Cortex of kidney (tissue), 1 donor: ENCODE measurements at places on chromosomes 1 and 21.

DNA sequence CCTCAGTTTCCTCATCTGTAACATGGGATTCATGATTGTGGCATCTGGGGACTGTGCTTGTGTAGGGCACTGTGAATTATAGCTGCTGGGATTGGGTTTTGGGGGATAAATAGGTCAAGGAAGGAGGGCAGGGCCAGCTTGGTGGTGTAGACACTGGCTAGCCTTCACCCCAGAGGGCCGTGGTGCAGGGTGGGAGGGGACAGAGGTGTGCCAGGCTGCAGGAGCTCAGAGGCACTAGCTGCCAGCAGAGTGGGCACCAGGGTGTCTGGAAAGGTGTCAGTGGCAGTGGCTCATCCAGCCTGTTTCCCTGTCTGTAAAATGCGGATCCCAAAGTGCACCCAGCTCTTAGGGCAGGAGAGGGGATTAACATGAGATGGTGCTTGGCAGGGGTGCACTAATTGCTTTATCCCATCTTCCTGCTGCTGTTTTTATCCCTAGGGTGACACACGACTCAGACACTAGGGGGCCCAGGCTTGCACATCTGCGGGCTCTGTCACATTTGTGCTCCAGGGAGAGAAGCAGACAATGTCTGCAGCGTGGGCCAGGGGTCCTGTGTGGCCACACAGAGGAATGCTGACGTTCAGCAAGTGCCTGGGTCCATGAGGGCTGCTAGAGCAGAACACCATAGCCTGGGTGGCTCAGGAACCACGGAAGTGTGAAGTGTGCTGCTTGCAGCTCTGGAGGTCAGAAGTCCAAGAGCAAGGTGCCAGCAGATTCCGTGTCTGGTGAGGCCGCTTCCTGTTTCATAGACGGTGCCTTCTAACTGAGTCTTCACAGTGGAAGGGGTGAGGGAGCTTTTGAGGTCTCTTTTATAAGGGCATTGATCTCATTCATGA is 19.3 kb downstream of the OBSCN start:
- no peak for DNase-seq

- no peak for DNase-seq
Measured at GRCh38 chr1:114270282-114270681, 116.6 kb upstream of the SYT6 start.

GRCh38 chr1:168513656-168514404 is 30.0 kb downstream of the XCL2 start:
- no peak for DNase-seq

- DNase-seq = no peak
Measured at GRCh38 chr1:197374428-197374827, 106.4 kb downstream of the CRB1 start.

- DNase-seq = no peak
Measured at GRCh38 chr1:191912517-191912916, 245.7 kb upstream of the RGS18 start.
